Fibroblast of gingiva (primary cell): ENCODE measurements at places on chromosomes 16 and 17.

DNA sequence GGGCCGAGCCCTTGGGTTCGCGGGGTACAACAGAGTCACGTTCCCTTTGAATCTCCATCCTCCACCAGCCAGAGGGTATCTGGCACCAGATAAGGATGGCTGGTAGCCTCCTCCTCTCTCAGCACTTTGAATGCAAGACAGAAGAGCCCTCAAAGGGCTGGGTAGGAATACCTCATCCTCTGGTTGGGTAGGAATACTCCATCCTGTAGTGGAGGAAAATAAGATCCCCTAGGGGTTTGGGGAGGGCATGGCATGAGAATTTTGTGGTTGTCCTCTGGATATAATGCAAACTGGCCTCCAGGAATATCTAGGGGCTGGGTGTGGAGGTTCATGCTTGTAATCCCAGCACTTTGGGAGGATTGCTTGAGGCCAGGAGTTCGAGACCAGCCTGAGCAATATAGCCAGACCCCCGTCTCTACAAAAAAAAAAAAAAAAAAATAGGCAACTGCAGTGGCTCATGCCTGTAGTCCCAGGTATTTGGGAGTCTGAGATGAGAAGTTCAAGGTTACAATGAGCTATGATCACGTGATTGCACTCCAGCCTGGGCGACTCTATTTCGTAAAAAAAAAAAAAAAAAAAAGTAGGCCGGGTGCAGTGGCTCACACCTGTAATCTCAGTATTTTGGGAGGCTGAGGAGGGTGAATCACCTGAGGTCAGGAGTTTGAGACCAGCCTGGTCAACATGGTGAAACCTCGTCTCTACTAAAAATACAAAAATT is 2.7 kb downstream of the IGFBP4 start:
- DNase-seq, result peak; percentile 63

DNA sequence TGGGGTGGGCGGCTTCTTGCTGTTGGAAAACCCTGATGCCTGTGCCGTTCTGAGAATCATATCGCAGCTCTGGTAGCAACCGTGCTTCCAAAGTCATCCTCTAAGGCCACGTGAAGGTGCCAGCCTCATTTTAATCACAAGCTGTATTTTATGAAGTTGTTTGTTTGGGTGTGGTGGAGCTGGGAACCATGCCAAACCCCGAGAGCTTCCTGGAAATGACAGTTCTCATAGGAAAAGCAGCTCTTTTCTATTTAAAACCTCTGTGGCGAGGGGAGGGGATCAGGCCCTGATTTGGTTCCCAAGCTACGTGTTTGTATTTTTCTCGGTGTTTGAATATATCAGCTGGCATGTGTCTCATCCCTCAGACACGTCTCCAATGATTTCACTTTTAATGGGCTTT is 21.7 kb downstream of the KNOP1 start:
- peak; percentile 91 for DNase-seq

- peak; percentile 54 for DNase-seq
Observed at GRCh38 chr16:11312718-11313492, 31.8 kb upstream of the PRM1 start.

- no peak for DNase-seq
Observed at GRCh38 chr17:7369825-7370224, 11.1 kb upstream of the TNK1 start.

GRCh38 chr16:79628988-79629387 is 28.5 kb upstream of the MAF start:
- no peak for DNase-seq

- no peak for DNase-seq
Observed at GRCh38 chr17:57544834-57545463, 200.2 kb downstream of the CCDC182 start.

DNA sequence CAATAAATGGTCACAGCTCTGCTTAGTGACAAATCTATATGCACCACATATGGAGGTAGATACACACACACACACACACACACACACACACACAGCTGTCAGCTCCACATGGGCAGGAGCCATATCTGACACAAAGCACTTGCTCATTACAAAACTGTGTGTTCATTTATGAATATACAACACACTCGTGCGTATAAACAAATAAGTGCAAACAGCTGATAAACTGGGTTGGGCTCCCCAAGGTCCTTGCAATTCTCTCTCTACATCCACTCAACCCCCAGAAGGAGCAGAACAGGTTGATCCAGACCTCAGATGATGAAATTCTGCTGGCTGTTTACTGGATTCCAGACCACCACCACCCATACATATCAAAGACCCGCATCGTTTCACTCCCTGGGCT is 140.7 kb downstream of the XYLT1 start:
- no peak for DNase-seq

- DNase-seq, result no peak
Observed at GRCh38 chr16:82201351-82201750, 31.3 kb upstream of the MPHOSPH6 start.

DNA sequence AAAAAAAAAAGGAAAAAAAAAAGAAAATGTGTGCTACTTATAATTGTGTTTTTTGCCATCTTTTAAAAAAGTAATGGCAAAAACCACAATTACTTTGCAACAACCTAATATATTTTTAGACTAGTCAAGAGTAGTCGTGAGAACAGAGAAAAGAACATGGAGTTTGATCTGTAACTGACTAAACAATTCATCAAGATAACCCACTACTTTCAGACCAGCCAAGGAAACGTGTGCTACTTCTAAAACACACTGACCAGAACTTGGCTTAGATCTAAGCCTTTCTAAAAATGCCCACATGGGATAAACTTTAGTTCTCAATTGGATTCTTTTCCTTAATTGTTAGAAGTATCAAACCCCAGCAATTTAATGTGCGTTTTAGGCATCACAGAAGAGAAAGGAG is 616 bp downstream of the PECAM1 start:
- DNase-seq, result no peak

DNA sequence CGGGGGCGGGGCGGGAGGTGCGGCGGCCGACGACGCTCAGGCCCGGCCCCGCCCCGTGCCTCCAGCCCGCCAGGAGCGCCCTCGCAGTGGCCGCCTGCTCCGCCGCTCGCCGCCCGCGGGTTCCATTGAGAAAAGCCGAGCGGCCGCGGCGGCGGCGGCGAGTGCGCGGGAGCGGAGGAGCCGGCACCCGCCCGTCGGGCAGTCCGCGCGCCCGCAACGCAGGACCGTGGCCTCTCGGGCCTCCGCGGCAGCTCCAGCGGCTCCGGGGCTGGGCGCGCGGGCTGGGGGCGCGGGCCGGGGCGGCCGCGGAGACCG is at the start of gene ZFPM1:
Gene ZFPM1 (plus strand): TSS at position 64 of the 315 bp plus-strand sequence. CDS start 359 bp downstream, outside the sequence.
- no peak for DNase-seq

DNA sequence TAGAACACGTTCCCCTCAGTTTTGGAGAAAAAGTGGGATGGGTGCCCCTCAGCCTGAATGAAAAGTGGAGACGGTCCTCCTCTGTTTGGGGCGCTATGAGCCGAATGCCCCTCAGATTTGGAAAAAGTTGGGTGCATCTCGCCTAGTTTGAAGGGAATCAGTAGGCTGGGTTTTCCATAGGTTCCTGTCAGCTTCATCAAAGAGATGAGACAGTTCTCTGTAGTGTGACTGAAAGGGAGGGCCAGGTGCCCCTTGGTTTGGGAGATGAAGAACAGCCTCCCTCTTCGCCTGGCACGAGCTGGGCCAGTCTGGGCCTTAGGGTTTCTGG is 742 bp upstream of the SLC9A5 start:
- no peak for DNase-seq

- DNase-seq, result no peak
Observed at GRCh38 chr17:28196636-28197035, 122.4 kb upstream of the TMEM97 start.

GRCh38 chr16:59053911-59054310 is 319.8 kb upstream of the GOT2 start:
- no peak for DNase-seq

- no peak for DNase-seq
Observed at GRCh38 chr16:27199736-27200135, 3.6 kb upstream of the KDM8 start.

GRCh38 chr16:81040131-81040530 is 4.5 kb downstream of the ATMIN start:
- DNase-seq, result no peak

DNA sequence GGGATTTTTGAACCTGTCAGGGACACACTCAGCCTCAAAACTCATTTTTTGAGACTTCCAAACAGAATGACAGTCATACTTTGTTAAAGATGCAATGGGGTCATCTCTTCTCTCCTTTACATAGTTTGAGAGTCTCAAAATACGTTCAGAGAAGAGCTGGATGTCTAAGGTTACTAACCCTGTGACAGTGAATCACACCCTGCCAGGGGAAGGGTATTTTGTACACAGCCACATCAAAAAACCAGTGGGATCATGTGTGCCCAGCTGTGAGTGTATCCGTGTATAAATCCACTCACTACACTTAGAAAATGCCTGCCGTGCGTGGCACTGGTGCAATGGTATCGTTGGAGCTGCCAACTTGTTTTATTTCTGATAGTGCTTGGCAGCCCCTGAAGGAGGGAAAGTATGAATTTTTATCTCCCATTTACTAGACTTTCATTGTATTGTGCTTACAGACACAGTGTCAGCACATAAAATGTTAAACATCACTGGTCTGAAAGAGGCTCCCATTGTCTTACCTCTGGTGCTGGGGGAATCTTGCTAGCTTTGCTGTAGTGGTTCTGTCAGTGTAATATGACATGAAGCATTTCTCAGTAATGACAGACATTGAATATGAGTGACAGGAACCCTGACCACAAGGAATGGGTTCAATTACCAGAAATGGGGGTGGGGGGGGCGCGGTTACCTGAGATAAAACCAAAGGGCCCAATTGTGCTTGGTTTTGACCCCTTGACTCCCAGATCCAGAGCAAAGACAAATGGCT is 256.3 kb downstream of the FTO start:
- DNase-seq, result no peak

GRCh38 chr16:85998171-85998867 is 99.4 kb downstream of the IRF8 start:
- no peak for DNase-seq

DNA sequence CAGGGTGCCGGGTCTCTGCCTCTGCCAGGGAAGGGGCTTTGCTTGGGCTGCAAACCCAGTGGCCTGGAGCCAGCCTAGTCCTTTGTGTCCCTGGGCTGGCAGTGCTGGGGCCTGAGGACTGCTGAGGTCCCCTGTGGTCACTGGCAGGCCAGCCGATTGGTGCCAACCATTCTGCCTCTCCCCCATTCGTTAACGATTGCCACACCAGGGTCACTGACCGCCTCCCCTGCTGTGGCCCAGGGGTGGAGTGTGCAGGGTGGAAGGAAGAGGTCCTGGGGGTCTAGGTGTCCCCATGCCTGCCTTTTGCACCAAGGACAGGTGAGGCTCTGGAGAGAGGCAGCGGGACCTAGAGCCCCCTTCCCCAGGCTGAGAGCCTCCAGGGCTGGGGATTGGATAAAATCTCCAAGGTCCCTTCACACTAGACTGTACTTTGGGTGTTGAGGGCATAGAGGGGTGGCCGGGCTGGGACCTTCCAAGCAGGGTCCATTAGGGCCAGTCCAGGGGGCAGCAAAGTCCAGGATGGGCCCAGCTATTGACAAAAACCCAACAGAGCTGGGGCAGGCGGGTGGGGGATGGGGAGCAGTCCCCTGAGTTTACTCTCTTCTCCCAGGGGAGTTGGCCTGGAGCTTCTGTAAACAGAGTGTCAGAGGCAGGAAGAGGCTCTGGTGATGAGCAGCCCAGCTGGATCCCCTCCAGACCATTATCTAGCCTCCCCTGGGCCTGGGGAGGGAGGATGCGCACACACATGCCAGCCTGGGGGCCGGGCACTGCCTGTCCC is 1.1 kb downstream of the VASN start:
- peak; percentile 89 for DNase-seq

DNA sequence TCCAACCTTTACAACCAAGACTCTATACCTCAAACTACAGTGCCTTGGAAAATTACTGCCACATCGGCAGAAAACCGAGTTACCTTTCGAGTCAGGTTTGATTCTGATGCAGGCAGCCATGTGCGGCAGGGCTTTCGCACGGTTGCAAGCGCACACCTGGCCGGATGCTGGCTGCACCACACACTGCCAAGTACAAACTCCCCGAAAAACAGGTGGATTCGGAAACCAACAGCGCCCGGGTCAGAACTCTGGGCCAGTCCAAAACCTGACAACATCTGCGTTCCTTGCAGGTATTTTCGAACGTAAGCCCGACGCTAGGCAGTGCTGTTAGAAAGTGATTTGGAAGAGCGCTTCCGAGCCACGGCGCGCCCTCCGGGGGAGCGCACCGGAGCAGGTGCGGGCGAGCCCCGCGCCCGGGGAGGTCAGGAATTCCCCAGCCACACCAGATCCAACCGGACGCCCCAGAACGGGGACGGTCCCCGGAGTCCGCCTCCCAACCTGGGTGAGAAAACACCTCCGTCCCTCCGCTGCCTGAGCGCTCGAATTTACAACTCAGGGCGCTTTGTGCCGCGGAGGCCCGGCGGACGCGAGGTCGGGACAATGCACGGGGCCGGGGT is 1.2 kb downstream of the USP7 start:
- no peak for DNase-seq
